PC-3 (cell line): ENCODE measurements at places on chromosomes 1 and 21. TPM values are rescaled to one million over a fixed set of nuclear protein-coding genes. Genes with fewer than 3 reads are reported as not detected.
A peak's percentile ranks its signal among the peaks of the same experiment; 100 is the strongest.

- DNase-seq = peak; percentile 64
These were observed 5.4 kb downstream of the TFF3 start for GRCh38 chr21:42309753-42310213.

Gene RIIAD1
- not detected in 2 replicates for total RNA-seq

Gene CDC20
- total RNA-seq = 312 and 349 TPM in 2 replicates

DNA sequence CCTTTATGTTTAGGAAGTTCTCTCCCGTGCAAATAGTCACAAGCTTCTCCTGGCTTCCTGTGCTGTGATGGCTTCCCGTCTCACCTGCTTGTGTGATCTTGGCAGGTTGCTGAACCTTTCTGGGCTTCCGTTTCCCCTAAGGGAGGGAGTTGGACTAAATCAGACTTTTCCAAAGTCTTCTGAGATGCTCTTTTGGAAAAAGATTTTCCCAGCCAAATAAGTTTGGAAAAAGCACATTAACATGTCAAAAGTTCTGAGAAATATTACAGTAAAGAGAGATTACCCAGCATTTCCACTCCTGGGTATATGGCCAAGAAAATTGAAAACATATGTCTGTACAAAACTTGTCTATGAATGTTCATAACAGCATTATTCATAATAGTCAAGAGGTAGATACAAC is 36.0 kb upstream of the TENT5C start:
- DNase-seq = no peak

DNA sequence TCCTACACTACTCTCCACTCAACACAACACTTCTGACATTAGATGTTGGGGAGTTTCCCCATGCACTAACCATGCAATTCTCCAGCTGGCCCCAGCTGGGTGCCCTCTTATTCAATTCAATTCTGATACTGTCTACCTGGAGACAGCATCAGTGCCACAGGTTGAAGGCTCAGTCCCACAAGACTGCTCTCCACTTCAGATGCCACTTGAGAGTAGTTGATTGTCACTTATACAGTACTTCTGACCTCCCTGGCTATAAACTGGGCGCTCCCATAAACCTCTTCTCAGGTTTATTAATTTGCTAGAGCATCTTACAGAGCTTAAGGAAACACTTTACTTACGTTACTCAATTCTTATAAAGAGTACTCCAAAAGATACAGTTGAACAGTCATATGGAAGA is 442.3 kb downstream of the LRRIQ3 start:
- DNase-seq = no peak

Gene PSRC1
- total RNA-seq = 33.8 and 34.5 TPM in 2 replicates

Gene KCNAB2
- 26.4 and 28.5 TPM in 2 replicates for total RNA-seq

DNA sequence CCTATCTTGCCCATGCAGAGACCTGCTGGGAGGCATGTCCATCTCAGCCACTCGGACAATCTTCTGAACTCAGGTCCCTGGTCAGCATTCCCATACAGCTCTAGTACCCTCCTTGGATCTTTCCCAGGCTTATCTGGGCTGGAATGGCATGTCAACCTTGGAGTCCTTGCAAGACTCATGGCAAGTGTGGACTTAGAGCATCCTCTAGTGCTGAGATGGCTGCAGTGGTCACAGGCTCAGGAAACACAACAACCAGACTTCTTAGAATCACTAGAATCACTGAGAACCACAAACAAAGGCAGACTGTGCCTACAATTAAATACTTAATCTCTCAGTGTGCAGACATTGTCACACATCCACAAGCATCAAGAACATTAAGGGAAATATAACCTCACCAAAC is 73.1 kb upstream of the TSHB start:
- DNase-seq = peak; percentile 12
